A549 treated with dexamethasone at 1 μM for 4 hours (cell line): ENCODE measurements at places on chromosomes 3 and 15. TPM values are rescaled to one million over a fixed set of nuclear protein-coding genes. Genes with fewer than 3 reads are reported as not detected.

Gene UQCC5
- total RNA-seq = 47.1 to 85.1 TPM (median 48.4 TPM) in 5 replicates

Gene GRAMD2A
- 0.07 to 0.27 TPM (median 0.16 TPM) in 5 replicates for total RNA-seq

Gene FYCO1
- total RNA-seq = 4.7 to 6.5 TPM (median 5.9 TPM) in 5 replicates

Gene MEIS2
- 9.0 to 11.3 TPM (median 9.8 TPM) in 5 replicates for total RNA-seq

Gene RTP4
- total RNA-seq = not detected in 5 replicates

Gene GOLGA8J
- not detected in 5 replicates for total RNA-seq

Gene HOMER2
- total RNA-seq = 15.9 to 26.1 TPM (median 24.6 TPM) in 5 replicates

Gene STAG1
- total RNA-seq = 8.4 to 11.2 TPM (median 10.0 TPM) in 5 replicates

Gene TLR9
- total RNA-seq = 0.02 to 0.12 TPM (median 0.07 TPM) in 3 of 5 replicates, not detected in the others

Gene ACKR2
- total RNA-seq = 0.04 to 0.11 TPM (median 0.05 TPM) in 5 replicates

Gene C3orf33
- total RNA-seq = 5.3 to 6.4 TPM (median 5.6 TPM) in 5 replicates

Gene TMIE
- total RNA-seq = 0.07 to 0.29 TPM (median 0.11 TPM) in 5 replicates

Gene HDAC11
- total RNA-seq = 7.6 to 9.5 TPM (median 8.5 TPM) in 5 replicates

Gene SPRED1
- 6.5 to 9.3 TPM (median 8.6 TPM) in 5 replicates for total RNA-seq

Gene VEPH1
- 0.25 to 0.73 TPM (median 0.48 TPM) in 5 replicates for total RNA-seq

Gene GOLGA6D
- total RNA-seq = not detected in 5 replicates

Gene FILIP1L
- total RNA-seq = 0.17 to 0.74 TPM (median 0.26 TPM) in 5 replicates

Gene PEX11A
- 7.4 to 9.9 TPM (median 8.5 TPM) in 5 replicates for total RNA-seq

Gene PDZRN3
- 0.09 TPM in 1 of 5 replicates, not detected in the others for total RNA-seq

Gene LYSMD2
- 18.3 to 22.4 TPM (median 19.3 TPM) in 5 replicates for total RNA-seq

Gene KBTBD12
- total RNA-seq = not detected in 5 replicates

Gene TRH
- total RNA-seq = not detected in 5 replicates

Gene KLHL40
- total RNA-seq = not detected in 5 replicates

Gene MEGF11
- 0.08 to 0.61 TPM (median 0.47 TPM) in 5 replicates for total RNA-seq

Gene GOLGA8K
- total RNA-seq = 0.34 to 1.2 TPM (median 0.62 TPM) in 5 replicates

Gene MOBP
- 0.03 to 0.15 TPM (median 0.08 TPM) in 5 replicates for total RNA-seq

Gene LDHAL6B
- 0.05 TPM in 1 of 5 replicates, not detected in the others for total RNA-seq

Gene IQCH
- 1.0 to 2.1 TPM (median 1.6 TPM) in 5 replicates for total RNA-seq

Gene GOLGA8H
- 2.2 to 3.7 TPM (median 2.9 TPM) in 5 replicates for total RNA-seq

Gene GP9
- total RNA-seq = not detected in 5 replicates

Gene EFHB
- 0.79 to 2.3 TPM (median 1.5 TPM) in 5 replicates for total RNA-seq
